ENCODE measurements at places on chromosomes 13 and 19.

- DNase-seq, result peak; percentile 68
Observed at GRCh38 chr13:41004875-41005693, 14.0 kb downstream of the ELF1 start.

GRCh38 chr19:480016-480855 is 16.1 kb upstream of the MADCAM1 start:
- peak; percentile 58 for DNase-seq

DNA sequence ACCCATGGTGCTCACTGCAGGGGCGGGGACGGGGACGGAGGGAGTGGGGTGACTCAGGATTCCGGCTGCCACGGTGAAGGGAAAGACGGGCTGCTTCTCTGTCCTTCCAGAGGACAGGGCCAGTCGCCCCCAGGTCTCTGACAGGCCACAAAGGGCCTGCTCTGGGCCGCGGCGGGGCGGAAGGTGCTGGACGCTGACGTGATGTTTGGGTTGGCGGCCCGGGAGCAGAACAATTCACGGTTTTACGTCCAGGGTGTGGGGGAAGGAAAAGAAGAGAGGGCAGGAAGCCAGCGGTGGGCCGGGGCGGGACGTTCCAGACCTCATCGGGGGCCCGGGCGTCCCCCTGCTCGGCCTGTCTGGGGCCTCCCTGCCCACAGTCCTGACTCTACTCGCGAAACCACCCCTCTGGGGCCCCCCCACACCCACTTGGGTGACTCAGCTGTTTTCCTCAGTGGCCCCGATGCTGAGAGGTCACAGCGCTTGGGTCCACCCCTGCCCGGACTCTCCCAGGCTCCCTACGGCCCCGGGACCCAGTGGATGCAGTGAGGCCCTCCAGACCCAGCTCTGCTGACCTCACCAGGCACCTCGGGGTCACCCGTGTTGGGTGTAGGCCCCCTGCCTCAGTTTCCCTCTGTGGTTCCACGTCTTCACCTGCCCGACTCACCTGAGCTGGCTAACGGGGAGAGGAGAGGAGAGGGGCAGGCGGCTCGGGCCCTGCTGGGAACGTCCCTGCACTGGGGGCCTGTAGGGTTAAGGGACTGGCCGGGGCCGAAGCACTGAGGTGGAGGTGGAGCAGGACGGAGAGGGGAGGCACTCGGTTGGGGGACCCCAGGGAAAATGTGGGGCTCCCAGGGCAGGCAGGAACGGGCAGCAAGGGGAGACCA is 29.2 kb downstream of the PIP5K1C start:
- peak; percentile 41 for DNase-seq

DNA sequence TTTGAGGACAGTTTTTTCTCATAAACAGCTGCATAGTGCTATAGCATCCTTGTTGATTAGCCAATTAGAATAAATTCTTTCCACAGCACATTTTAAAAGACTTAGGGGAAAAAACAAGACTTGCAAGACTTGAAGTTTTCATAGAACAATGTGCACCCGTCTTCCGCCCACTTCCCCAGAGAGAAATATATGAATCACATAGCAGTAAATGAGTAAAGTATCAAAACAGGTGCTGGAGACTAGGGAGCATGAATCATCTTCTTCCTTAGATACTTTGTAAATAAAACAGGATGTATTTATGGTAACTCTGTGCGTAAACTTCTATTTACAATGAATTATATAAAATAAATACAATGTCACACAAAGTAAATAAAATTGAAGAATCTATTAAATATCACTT is 75.1 kb downstream of the COL4A2 start:
- no peak for DNase-seq

- DNase-seq, result no peak
Observed at GRCh38 chr13:40656358-40656757, 10.1 kb downstream of the FOXO1 start.

- DNase-seq, result no peak
Observed at GRCh38 chr19:283395-283794, 7.8 kb downstream of the PLPP2 start.

- no peak for DNase-seq
Observed at GRCh38 chr13:101231751-101232428, 184.4 kb downstream of the NALCN start.

GRCh38 chr13:25288966-25289365 is 1.7 kb upstream of the MTMR6 start:
- DNase-seq, result no peak

DNA sequence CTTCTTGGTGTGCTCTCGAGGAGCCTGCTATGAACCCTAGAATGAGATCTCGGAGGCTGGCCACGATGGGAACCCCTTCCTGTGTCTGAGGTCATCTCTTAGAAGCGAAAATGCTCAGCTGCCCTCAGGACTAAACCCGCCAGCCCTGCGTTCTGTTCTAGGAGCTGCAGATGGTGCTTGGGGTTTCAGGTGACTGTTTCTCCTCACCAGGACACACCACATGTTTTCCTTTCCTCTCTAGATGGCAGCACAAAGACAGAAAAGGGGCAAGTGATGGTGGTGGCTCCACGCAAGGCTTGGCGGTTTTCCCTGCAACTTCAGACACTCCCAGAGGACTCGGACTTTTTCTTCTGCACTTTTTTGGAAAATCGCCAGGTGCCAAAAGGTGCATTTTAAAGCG is 60.1 kb downstream of the RNASEH2B start:
- no peak for DNase-seq

- DNase-seq, result peak; percentile 33
Observed at GRCh38 chr19:42122691-42123607, 9.3 kb downstream of the POU2F2 start.

Data from CD4-positive, alpha-beta T cell treated with Interleukin-12 subunit alpha and Interleukin-12 subunit beta, for 1 hour (primary cell).